ENCODE measurements at places on chromosomes 3 and 15.

GRCh38 chr15:98927996-98928395 is 79.6 kb downstream of the PGPEP1L start:
- DNase-seq, result no peak

- no peak for DNase-seq
Measured at GRCh38 chr3:66985336-66985920, 12.7 kb upstream of the KBTBD8 start.

DNA sequence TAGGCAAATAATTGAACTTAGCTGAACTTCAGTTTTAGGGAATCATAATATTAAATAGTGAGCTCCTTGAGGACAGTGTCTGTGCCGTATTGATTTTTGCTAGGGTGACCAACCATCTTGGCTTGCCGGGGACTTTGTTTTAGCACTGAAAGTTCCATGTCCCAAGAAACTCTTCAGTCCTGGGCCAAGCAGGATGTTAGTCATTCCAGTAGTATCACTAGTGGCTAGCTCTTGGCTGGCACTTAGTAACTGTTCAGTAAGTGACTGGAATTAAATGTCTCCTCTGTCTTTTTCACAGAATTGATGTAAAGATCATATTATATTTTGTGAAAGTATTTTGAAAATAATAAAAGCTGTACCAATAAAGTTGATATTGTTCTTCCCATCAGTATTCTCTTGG is 42.3 kb downstream of the RSRC1 start:
- no peak for DNase-seq

DNA sequence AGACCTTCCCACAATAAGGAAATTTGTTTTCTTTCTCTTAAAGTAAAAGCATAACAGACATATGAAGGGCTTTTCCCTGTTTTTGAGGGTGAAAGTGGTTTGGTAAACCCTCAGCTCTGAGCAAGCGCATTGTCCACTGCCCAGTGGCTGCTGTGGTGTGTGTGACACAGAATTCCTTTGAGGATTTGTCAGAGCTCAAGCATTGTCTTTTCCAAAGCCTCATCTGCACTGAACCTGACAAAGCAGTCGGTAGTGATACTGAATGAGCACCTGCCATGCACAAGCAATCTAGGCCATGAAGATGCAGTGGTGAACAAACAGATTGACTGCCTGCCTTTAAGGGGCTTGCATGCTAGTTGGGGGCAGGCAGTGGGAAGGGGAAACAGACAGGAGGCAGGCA is 128.3 kb downstream of the PLCL2 start:
- no peak for DNase-seq

DNA sequence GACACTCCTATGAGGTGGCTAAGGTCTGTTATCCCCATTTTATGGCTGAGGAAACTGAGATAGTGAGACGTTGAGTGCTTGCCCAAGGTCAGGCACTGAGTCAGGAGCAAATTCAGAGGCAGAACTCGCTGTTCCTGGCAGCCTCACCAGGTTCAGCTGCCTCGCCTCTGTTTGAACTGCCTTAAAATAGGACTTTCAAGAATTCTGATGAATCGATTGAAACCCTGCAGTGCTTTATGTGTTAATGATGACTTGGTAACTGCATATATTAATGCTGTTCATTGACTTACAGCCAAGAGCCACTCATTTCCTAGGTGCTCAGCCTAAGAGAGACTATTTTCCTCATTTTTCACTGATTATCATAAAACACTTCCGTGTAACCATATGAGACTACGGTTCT is 79.5 kb upstream of the BHLHE40 start:
- DNase-seq, result no peak

DNA sequence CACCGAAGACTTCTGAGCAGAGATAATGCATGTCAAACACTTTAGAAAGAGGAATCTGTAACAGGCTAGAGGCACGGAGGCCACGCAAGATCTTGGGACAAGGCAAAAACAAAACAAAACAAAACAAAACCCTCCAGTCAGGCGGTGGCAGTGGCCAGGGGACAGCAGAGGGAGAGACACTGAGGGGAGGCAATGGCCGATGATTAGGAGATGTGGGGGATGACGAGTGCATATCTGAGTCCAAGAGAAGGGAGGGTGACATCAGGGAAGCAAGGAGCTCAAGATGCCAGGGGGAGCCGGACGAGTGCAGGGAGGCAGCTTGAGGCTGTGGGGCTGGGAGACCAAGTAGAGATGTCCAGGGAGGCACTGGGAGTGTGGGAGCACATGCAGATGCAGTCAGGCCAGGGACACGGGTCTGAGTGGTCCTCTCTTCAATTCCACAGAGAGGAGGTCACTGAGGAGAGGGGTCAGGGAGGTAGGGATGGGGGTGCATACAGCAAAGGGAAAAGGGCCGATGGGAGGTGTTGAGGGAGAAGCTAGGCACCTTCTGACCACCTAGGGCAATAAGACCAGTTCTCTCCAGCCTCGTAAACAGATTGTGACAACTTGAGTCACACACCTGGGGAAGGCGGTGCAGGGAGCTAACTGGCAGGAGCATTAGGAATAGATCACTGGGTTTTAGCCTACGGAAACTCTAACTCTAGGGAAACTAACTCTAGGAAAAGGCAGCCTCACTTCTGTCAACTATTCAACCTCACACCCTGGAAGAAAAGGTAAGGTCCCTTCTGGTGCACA is 29.6 kb downstream of the SLCO2A1 start:
- DNase-seq, result no peak

DNA sequence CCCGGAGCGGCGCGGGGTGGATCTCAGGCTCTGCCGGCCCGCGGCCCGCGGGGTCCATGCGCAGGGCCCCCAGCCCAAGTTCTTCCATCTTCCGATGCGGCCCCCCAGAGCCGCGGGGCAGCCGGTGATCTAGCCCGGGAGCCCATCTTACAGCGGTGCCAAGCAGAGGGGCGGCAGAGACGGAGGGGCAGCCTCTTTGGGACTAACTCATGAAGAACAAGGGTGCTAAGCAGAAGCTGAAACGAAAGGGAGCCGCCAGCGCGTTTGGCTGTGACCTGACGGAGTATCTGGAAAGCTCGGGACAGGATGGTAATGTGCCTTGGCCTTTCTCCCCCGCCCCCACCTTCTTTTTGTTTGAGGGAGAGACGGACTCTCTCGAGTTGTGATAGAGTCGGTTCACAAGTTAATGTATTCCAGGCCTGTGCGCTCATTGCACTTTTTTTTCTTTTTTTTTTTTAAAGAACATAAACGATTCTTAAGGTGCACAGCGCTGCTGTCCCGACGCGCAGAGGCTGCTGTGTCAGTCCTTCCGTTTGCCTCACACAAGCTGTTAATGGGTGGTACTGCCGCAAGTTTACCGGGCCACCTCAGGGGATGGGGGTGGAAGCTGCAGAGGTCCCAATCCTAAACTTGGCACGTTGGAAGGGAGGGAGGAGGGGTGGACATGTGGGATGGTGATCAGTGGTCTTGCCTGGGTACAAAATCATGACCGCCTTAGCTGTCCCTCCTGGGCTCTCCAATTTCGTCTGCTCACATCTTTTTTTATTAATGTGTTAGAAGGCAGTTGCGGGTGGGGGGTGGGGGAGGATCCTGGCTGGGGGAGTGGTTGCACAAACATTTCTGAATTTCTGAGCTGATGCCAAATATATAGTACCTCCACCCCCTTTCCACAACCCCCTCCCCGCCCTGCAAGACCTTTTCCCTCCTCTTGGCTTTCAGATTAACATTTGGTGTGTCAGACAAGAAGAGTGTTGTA is 801 bp downstream of the ARHGAP31 start:
- no peak for DNase-seq

GRCh38 chr3:42717306-42717705 is 14.7 kb upstream of the HHATL start:
- DNase-seq, result no peak

- DNase-seq, result no peak
Measured at GRCh38 chr3:37115446-37115845, 58.9 kb downstream of the LRRFIP2 start.

GRCh38 chr3:40524568-40525285 is at the start of gene ZNF621:
Gene ZNF621, plus strand, starts transcription at chr3:40524960. Its CDS starts 881 bp downstream, at chr3:40525841.
- DNase-seq, result peak; percentile 87

- no peak for DNase-seq
Measured at GRCh38 chr3:176611703-176612102, 585.6 kb downstream of the TBL1XR1 start.

GRCh38 chr3:190680691-190681090 is 166.8 kb downstream of the IL1RAP start:
- no peak for DNase-seq

GRCh38 chr3:100254168-100254777 is 6.5 kb upstream of the TBC1D23 start:
- DNase-seq, result peak; percentile 56

- DNase-seq, result no peak
Measured at GRCh38 chr3:152737021-152737908, 97.7 kb upstream of the P2RY1 start.

DNA sequence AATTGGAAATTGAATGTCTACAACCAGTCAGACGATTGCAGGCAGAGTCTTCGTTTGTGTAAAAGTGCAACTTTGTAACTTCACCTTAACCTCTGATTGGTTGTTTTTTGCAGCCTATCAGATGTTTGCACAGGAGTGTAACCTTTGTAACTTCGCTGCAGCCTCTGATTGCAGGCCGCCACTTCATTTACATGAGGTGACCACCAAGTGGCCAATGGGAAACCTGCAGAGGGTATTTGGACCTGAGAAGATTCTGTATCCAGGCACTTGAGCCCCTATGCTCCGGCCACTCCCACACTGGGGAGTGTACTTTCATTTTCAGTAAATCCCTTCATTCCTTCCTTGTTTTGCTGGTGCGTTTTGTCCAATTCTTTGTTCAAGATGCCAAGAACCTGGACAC is 68.1 kb upstream of the PFN2 start:
- DNase-seq, result no peak

DNA sequence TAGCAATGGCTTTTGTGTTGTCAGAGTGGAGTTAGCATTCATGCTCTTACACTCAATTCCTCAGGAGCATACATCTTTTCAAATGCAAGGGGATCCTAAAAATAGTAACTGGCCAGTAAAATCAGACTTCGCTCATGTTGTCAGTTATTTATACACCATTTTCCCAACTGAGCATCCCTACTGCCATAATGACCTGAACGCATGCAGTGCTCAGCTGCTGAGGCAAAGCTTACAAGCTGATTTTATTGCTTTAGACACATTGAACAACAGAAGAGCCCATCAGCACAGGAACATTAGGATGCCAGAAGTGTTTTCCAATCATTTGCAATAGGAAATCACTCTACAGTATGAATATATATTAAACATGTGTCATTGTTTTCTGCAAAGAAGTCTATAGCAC is 689.7 kb upstream of the BCHE start:
- DNase-seq, result no peak

DNA sequence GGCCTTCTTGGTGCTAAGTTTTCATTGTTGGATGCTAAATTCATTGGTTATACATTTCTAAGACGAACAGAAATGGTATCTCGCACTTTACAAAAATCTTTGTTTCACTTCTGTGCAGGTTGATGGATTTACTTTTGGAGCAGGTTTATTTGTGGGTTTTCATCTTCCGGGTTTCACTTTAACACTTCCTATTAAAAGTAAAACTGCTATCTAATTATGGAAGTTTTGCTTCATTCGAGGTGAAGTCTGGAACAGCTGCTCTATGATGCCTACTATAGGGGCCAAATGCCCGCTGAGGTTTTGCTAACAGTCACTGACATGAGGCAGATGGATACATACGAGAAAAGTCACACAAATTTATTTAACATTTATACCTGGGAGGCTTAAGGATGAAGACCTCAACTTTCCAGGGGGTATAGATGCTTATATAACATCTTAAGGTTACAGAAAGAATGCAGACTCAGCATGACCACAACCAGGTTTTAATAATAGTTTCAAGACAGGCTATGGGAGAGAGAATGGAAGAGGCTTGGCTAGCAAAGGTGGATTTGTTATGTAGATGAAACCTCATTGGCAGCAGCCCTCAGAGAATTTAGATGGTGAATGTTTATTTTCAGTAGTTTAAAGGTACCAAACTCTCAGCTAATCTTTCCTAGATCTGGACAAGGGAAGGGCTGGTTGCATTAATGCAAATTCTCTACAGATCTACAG is 54.2 kb downstream of the OSTN start:
- DNase-seq, result no peak

DNA sequence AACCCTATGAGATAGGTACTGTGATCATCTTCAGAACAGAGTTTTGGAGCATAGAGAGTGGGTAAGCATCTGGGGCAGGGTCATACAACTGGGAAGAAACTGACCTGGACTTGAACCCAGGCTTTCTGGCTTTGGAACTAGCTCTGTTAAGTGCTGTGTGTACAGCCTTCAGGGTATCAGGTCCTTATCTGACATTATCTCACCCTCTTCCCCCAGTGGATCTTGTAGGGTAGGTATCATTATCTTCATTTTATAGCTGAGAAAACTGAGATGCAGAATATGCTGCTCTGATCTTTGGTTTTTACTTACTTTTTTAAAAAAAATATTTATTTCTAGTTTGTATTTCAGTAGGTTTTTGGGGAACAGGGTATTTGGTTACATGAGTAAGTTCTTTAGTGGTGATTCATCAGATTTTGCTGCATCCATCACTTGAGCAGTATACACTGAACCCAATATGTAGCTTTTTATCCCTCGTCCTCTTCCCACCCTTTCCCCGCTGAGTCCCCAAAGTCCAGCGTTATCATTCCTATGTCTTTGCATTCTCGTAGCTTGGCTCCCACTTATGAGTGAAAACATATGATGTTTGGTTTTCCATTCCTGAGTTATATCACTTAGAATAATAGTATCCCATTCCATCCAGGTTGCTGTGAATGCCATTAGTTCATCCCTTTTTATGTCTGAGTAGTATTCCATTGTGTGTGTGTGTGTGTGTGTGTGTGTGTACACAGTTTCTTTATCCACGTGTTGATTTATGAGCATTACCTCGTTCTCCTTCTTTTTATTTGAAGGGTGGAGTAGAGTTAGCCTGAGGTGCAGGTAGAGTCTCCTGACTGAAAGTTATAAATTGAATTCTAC is 271.2 kb downstream of the PTPRG start:
- no peak for DNase-seq

GRCh38 chr15:38611228-38611627 is 46.6 kb upstream of the RASGRP1 start:
- no peak for DNase-seq

- DNase-seq, result peak; percentile 90
Measured at GRCh38 chr3:12194669-12195161, 36.0 kb upstream of the TIMP4 start.

DNA sequence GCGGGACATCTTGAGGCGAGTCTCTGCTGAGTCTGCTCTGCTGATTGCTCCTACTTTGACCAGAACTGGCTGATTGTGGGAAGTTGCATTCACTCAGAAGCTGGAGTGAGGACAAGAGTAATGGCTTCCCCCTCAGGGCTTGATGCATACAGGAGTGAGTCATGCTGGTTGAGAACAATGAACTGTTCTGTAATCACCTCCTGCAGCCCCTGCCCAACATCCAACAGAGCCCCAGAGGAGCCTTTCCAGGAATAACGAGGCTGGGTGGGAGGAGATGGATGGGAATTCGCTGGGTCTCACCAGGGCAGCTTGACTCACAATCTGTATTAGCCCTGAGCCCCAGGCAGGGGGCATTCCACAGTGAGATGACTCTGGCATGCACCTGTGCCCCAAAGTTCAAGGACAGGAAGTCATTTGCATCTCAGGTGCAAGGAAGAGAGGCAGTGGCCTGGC is 85.0 kb downstream of the RAB11A start:
- DNase-seq, result peak; percentile 83
